H9 (cell line): ENCODE measurements at places on chromosomes 5 and 9. TPM values are rescaled to one million over a fixed set of nuclear protein-coding genes. Genes with fewer than 3 reads are reported as not detected.

ISL1 gene
- 0.13 TPM in 1 of 2 replicates, not detected in the other for total RNA-seq

DNA sequence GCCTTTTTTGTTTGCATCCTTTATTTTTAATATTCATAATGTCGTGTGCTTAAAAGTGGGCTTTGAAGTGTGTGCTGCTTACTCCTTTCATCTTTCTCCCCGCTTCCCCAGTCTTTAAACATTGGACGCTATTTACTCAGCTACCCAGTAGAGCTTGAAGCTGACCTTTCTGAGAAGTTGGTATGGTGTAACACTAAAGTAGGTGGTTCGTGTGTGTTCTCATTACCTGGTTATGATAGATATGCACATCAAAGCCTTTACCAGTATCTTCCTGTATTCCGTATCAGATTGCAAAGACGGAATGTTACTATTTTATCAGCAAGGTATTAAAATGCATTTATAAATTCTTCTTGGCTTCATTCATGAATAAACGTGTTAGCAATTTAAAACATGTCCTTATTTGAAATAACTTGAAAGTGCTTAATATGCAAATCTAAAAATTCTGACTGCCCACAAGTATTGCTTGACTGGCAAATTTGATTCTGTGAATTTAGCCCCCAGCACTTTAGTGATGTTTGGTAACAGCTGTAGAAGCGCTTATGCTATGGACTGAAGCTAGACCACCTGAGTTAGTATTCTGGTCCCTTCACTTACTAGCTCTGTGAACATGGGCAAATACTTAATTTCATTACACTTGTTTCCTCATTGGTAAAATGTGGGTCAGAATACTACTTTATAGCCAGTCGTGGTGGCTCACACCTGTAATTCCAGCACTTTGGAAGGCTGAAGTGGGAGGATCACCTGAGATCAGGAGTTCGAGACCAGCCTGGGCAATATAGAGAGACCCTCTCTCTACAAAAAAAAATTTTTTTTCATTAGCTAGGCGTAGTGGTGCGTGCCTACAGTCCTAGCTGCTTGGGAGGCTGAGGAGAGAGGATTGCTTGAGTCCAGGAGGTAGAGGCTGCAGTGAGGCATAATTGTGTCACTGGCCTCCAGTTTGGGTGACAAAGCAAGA lies 1.7 kb downstream of the RRAGA start:
- no peaks in the 10 kb centered on the region; the same call in 2 of the 3 replicates for H3K36me3 ChIP-seq
- DNase-seq: no peak
- peak overlapping the region; percentile 81 for H3K4me3 ChIP-seq
- no peak overlapping the region for H3K27ac ChIP-seq

DNA sequence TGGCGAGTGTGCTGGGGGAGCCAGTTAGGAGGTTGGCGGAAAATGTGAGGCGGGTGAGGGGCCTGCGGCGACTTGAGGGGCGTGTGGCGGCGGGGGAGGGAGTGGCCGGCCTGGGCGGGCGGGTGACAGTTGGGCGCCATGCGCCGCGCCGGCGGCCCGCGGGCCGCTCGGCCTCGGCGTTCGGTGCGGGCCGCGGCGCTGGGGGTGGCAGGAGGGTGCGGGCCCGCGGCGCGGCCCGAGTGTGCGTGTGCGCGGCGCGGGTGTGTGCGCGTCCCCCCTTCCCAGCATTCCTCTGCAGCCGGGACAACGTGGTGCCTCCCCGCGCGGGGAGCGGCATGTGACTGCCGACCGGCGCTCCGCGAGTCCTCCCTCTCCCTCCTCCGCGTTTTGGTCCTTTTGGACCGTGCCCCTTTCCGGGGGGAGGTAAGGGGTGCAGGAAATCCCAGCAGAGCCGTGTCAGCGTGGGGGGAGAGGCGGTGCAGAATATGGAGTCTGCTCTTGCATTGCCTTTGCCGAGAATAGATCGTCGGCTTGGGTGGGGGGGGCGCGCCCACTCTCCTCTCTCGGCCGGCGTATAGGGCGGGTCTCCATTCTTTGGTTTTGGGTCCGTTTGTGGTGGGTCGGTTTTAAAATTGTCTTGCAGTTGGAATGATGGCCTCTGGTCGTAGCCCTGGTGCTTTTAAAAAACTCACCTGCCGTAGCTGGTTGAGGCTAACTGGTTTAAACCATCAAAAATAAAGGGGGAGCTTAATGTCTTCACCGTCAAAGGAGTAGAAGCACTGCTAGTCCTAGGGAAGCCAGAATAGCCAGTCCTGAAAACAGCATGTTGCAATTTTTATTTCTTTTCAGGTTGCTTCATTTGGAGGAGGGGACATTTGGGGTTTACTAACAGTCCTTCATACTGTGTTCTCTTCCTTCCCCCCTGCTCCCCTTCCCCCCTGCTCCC lies 2.0 kb downstream of the LARP1 start:
- no peak overlapping the region for H3K27ac ChIP-seq
- H3K27me3 ChIP-seq: no peaks in the 10 kb centered on the region
- peaks cover 11% of the 10 kb centered on the region for H3K4me1 ChIP-seq
- no peak for DNase-seq

DNA sequence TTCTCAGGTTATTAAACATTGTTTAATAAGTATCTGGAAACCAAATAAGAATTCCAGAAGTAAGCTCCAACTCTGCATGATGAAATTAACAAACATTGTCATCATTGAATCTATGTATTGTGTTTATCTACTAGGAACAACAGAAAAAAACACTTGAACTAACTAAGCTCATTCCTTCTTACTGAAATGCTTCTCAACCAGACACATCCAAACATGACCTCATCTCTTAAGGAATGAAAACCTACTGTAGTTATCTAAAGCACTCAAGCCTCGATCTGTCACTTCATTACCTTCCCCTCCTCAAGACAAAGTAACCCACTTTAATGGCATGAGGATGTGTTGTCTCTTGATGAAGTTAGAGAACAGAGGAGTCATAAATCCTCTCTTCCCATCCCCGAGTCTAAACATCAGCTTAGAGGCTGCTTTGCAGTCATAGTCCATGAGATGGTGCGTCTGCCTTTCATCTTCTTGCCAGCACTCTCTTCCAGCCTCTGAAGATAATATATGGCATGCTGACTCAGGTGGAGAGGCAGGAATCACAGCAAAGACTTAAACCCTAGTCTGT lies 86.5 kb downstream of the CEMIP2 start:
- DNase-seq: no peak
- no peak overlapping the region for H3K27ac ChIP-seq
- no peaks in the 10 kb centered on the region; the same call in 1 of the 2 replicates for H3K4me1 ChIP-seq
- H3K4me3 ChIP-seq: no peak overlapping the region

- H3K27me3 ChIP-seq: no peaks in the 10 kb centered on the region
- no peaks in the 10 kb centered on the region for H3K4me1 ChIP-seq
- H3K36me3 ChIP-seq: no peaks in the 10 kb centered on the region
- DNase-seq: no peak
- no peak overlapping the region for H3K27ac ChIP-seq
Observed at GRCh38 chr5:28862860-28863196, 1824.4 kb upstream of the CDH9 start.

- 0 out of 3 replicates have a peak, but pooled peaks cover 2% of the 10 kb centered on the region for H3K36me3 ChIP-seq
- no peaks in the 10 kb centered on the region; the same call in 1 of the 2 replicates for H3K4me1 ChIP-seq
- DNase-seq: peak; percentile 37
Observed at GRCh38 chr5:7169240-7169878, 226.6 kb upstream of the ADCY2 start.

- no peaks in the 10 kb centered on the region; the same call in 1 of the 2 replicates for H3K27me3 ChIP-seq
- H3K4me1 ChIP-seq: peaks cover 5% of the 10 kb centered on the region; the same call in 1 of the 2 replicates
- no peak overlapping the region for H3K27ac ChIP-seq
Observed at GRCh38 chr5:172696171-172696849, 55.2 kb downstream of the NEURL1B start.

DNA sequence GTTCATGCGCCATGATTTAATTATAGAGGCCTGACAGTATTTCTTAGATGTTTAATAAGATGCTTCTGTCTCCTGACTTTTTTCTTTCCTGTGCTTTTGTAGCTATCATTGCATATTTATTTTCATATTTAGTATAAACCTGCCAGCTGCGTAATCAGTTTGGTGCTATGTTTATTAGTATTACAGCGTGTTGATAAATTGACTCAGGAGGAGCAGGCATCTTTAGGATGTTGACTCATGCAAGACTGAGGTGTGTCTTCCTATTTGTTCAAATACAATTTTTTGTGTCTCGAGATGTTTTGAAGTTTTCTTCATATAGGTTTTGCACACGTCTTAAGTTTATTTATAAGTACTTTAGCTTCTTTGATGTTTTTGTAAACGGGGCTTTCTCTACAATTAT lies 35.9 kb upstream of the EXOC3 start:
- no peaks in the 10 kb centered on the region for H3K27me3 ChIP-seq
- no peaks in the 10 kb centered on the region for H3K4me1 ChIP-seq
- DNase-seq: no peak
